ENCODE measurements at places on chromosomes 1 and 21. TPM values are rescaled to one million over a fixed set of nuclear protein-coding genes. Genes with fewer than 3 reads are reported as not detected.

The OPRD1 gene
- total RNA-seq = not detected

The ZSWIM5 gene
- total RNA-seq = 3.7 TPM

The HES4 gene
- 54.1 TPM for total RNA-seq

The C1orf226 gene
- total RNA-seq = 0.13 TPM

DNA sequence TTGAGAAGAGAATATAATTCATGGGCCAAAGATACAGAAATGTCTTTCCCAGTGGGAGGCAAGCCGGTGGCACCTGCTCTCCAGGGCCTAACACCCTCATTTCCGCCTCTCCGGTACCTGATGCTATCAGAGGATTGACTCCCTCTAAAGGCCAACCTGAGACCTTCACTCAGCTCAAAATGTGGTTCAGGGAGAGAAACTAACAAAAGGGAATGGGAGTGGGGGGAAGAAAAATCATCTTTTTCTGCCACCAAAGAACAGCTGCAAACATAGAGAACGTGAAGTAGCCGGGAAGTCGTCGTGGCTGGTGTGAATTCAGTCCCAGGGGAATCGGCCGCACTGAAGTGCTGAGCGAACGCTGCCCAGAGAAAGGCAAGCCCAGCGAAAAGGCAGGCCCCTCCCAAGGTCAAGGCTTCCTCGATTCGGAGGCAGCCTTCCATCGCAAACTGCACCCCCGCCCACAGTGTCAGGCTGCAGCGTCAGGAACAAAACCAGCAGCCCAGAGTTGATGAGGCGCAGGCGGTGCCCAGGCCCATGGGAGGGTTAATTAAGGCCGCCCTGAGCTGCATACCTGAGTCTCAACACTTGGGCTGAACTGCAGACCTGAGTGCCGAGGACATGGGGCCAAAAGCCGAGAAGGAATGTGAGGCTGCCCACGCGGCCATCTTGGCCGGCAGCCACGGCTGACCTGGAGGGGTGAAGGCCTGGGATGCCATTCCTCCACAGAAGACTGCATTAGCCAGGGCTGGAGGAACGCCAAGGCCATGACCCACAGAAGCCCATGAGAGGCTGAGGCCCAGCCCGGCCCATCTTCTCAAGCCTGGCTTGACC is 160.2 kb downstream of the PSMG1 start:
- peak; percentile 19 for DNase-seq

GRCh38 chr1:41627491-41628280 is 143.2 kb upstream of the EDN2 start:
- no peak for DNase-seq

DNA sequence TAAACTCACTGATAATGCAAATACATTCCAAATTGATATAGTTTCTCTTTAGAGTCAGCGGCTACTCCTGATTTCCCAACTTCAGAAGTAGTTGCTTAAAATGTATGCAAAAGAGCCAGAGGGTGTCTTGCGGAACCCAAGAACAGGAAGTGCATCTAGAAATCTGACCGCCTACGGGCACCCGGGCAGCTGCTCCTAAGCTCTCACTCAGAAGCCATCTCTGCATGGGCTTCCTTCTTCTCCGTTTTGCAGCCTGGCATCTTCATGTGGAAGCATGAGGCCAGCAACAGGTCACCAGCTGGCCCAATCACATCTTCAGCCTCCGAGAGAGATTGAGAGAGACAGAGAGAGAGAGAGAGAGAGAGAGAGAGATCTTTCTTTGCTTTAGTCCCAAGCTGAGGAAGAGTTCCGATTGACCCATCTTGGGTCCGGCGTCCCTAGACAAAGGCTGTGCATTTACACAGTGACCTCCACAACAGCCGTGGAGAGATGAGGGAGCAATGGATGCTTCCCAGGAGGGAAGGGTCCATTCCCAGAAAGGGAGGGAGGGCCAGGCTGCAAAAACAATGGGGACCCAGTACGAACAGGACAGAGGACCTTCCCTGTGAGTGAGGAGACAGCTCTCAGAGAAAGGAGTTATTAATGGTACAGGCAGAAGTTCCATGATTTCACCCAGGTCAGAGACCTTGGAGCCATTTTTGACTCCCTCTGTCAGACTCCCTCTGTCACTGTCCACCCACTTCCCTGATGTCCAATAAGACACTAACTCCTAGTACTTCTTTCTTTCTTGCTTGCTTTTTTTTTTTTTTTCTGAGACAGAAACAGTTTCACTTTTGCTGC is 28.2 kb upstream of the SLC30A1 start:
- DNase-seq = no peak

GRCh38 chr1:163406772-163407171 is 85.0 kb downstream of the NUF2 start:
- no peak for DNase-seq

DNA sequence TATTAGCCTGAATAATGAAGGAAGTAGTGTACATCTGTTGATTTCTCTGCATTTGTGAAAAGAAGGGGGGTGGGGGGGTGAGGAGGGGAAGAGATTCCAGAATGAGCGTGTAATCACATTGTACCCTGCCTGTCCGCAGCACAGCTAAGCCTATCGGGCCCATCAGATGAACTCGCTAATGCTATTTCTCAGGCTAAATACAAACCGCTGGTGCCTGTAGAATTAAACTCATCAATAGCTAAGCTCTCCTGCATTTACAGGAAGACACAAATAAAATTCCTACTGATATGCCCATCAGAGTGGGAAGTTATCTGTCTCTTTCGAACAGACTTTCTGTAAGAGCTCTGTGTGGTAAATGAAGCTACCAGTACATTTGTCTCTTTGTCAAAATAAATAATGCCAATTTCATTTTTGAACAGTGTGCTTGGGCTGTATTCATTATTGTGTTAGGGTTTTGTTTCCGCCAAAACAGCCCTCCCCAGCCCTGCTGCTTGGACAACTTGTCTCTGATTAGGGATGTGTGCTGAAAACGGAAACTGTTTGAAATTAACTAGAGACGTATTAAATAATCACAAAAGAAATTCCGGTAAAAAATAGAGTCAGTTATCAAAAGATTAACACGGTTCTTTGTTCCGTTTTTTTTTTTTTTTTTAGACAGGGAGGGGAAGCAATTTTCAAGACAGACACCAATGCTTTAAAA is 305.4 kb downstream of the TTLL7 start:
- DNase-seq = no peak

GRCh38 chr1:6419397-6419803 is 319 bp downstream of the HES2 start:
- peak; percentile 40 for DNase-seq

GRCh38 chr1:117093870-117094621 is 27.5 kb downstream of the TRIM45 start:
- DNase-seq = peak; percentile 36

DNA sequence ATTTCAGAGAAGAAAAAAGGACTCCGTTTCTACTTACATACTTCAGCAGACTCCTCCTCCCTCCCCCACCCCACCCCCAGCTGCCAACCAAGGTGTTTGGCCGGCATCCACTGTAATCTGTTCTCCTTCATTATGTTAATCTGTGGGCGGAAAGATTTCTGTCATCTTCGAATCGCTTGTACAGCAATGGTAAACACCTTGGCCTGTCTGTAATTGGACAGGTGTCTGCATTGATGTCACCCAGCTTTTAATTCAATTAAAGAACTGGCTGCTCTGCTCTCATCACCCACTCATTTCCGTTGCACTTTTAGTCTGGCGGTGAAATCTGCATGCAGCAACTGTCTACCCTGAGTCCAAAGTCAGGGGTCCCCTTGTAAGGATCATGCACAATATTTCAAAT is 368.6 kb downstream of the USH2A start:
- DNase-seq = no peak

DNA sequence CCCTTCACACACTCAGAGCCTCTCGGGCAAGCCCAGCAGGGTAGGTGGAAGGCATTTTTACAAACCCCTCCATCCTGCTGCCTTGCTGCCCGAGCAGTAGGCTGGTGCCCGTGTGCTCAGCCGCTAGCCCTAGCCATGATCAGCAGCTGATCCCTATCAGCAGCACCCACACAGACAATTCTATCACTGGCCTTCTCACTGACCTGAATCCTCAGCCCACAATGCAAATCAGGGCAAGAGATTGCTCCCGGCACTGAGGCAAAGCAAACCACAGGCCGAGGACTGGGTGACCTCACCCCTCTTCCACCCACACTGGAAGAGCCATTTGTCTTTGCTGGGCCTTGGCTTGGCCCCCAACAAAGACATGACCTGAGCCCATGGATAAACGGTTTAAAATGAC is 895 bp upstream of the PDZK1 start:
- no peak for DNase-seq

DNA sequence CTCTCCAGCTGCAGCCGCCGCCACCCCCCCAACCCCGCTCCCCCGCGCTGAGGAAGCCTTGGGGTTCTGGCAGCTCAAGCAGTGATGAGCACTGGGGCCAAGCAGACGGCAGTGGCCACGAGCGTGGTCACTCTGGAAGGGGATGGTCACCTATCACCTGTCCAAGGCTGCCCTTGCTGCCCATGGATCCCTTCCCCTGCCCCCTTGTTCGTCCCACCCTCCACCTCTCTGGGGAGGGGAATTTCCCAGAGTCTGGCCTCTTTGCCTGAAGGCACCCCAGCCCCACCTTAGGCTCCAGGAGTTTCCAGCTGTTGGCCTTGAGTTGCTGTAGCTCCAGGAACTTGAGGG is 7.2 kb upstream of the SMIM12 start:
- DNase-seq = no peak
